Mammary epithelial cell (primary cell): ENCODE measurements at places on chromosomes 12 and 14.

DNA sequence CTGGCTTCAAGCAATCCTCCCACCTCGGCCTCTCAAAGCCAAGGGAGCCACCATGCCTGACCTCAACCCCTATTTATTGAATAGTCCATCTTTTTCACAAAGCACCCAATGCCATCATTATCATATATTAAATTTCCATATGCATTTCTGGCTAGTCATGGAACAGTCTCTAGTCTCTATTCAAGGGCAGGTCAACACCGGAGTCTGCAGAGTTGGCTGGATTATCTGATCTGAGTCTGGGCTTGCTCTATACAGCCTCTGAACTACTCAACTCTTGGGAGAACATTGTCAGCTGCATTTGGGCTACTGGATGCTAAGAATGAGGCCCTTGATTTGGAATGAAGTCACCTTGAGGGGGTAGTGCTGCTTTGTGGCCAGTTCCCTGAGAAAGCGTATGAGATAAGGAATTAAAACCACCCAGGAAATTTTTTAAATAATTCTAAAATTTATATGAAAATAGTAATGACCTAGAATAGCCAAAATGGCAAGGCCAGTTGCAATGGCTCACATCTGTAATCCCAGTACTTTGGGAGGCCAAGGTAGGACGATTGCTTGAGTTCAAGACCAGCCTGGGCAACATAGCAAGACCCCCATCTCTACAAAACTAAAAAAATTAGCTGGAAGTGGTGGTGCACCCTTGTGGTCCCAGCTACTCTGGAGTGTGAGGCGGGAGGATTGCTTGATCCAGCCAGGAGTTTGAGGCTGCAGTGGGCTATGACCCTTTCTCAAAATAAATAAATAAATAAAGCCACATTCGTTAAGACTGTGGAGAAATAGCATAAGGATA is 6.9 kb upstream of the NAA25 start:
- DNase-seq = no peak

DNA sequence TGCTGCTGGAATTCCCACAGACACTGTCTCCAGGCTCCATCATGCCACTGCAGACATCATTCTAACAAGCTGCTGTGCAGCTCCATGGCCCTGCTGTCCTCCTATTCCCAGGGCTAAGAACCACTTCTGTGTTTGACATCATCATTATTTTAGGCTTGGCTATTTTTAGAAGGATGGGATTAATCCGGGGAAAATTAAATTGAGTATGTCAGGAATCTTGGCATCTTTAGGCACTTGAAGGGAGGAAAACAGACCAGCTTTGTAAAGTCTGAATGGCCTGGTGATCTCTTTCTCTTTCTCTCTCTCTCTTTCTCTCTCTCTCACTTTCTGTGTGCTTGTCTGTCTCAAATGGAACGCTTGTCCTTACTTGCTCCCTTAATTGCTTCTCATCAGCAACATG is 568.3 kb upstream of the FLRT2 start:
- no peak for DNase-seq

GRCh38 chr12:18808221-18808620 is 70.3 kb downstream of the CAPZA3 start:
- no peak for DNase-seq

DNA sequence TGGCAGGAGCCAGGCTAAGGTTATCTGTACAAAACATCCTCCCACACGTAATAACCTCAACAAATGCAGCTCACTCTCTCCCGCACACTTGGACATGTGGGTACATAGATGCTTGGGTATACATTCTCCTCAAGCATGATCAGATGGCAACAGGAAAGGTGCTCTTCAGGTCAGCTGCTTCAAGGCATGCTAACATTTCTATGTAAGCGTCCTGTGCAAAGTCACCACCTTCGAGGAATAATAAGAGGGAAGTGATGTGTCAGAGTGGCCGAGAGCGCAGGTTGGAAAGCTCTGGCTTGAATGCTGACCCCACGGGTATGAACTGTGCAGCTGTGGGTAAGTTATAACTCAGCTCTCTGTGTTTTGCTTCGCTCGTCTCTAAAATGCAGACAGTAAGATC is 24.2 kb upstream of the SLC6A12 start:
- no peak for DNase-seq

DNA sequence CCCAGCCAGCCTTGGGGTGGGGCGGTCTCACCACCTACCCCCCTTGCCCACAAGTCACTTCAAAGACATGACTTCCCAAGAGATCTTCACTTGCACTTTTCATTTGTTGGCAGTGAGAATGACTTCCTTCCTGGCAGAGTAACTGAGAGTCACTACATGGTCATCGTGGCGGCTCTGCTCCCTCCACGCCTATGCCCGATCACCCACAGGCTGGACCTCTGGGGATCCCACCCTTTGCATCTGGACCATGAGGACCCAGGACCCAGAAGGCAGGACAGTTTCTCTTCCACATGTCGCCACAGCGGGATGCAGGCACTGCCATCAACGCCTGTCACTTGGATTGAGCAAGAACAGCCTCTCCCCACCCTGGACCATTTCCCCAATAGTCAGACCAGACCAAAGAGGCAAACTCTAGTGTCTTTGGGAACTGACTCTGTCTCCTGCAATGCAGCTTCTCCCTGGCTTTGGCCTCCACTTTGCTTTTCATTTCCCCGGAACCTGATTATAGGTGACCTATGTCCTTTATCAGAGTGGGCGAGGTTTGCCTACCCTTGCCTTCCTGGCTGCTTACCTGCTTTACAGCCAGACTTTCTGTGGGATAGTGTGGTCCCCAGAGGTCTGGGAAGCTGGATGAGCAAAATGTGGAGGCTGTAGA is 3.6 kb downstream of the VDR start:
- DNase-seq = no peak

- DNase-seq = no peak
These were observed 408.7 kb downstream of the APAF1 start for GRCh38 chr12:99053616-99054362.

GRCh38 chr12:7344833-7345606 is 41.1 kb downstream of the ACSM4 start:
- no peak for DNase-seq

DNA sequence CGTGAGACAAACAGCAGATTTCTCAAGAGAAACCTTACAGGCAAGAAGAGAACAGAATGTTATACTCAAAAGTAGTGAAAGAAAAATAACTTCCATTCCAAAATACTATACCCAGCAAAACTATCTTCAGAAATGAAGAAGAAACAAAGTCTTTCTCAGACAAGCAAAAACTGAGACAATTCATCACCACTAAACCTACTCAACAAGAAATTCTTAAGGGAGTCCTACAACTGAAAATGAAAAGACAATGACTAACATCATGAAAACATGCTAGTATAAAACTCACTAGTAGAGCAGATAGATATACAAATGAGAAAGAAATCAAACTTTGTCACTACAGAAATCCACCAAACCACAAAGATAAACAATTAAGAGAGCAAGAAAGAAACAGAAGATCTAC is 106.5 kb downstream of the CEP83 start:
- no peak for DNase-seq

DNA sequence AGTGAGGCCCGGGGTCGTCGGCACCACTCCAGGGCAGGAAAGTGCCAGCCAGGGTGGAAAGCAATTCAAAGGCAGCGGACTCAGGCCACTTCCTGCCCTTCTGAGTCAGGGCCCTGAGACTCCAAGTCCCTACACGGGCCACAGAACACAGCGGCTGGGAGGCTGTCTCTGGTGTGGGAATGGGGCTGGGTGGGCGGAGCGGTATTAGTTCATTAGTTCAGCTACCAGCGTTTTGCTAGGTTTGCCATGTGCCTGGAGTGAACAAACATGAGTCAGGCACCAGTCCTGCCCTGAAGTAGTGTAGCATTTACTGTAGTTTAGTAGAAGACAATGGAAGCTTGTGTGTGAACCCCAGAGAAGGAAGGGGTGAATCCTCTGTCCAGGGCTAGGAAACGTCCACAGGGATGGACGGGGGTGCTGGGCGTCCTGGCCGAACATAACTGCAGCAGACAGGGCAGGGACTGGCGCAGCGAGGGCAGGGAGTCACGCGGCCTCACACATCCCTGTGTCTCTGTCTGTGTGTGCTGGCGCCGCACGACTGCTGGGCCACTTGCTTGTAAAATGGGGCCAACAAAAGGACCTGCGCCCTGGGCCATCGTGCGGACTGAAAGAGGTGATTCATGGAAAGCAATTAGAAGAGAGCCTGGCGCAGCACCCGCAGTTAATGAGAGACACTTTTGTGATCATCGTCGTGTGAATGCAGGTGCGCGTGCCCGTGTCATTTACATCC is 186.4 kb upstream of the PRMT8 start:
- peak; percentile 97 for DNase-seq

DNA sequence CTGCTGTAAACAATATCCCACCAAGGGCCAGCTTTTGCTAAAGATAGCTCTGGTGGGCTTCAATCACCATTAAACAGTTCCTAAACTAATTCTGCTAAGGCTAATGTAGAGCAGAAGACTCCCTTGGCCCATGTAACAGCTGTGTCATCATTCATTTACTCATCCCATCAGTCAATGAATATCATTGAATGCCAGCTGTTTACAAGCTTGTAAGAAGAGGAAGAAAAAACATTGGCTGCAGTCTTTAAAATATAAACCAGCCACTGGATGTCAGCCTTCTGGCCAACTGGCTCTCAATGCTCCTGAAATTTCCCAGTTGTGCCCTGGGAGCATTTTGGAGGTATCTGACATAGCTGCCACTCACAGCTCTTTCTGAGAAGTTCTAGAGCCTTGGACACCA is 18.0 kb upstream of the MAP3K9 start:
- DNase-seq = peak; percentile 29

- DNase-seq = no peak
These were observed 39.7 kb downstream of the SLC8A3 start for GRCh38 chr14:70148911-70149595.

DNA sequence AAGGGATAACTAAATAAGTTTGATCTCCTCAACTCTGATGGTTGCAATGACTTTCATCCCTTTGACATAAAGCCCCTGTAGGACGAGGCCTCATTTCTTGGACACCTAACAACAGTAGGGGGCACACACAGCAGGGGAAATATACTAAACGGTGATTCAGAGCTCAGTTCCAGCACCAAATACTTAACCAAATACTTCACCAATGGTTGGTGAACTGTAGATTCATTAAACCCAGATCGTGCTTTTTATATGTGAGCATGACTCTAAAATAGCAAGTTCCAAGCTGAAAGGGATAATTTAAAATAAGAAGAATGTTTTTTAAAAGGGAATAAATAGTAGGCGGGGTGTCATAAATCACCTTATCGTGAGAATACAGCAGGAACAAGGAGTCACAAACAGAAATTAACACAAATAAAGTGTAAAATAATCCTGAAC is 53.2 kb downstream of the ATG2B start:
- no peak for DNase-seq

GRCh38 chr14:88017535-88017934 is 12.6 kb downstream of the GPR65 start:
- DNase-seq = no peak

GRCh38 chr14:37994846-37995372 is 212.8 kb upstream of the SSTR1 start:
- DNase-seq = no peak

- peak; percentile 90 for DNase-seq
These were observed 211.9 kb upstream of the ARHGAP5 start for GRCh38 chr14:31864937-31865855.

DNA sequence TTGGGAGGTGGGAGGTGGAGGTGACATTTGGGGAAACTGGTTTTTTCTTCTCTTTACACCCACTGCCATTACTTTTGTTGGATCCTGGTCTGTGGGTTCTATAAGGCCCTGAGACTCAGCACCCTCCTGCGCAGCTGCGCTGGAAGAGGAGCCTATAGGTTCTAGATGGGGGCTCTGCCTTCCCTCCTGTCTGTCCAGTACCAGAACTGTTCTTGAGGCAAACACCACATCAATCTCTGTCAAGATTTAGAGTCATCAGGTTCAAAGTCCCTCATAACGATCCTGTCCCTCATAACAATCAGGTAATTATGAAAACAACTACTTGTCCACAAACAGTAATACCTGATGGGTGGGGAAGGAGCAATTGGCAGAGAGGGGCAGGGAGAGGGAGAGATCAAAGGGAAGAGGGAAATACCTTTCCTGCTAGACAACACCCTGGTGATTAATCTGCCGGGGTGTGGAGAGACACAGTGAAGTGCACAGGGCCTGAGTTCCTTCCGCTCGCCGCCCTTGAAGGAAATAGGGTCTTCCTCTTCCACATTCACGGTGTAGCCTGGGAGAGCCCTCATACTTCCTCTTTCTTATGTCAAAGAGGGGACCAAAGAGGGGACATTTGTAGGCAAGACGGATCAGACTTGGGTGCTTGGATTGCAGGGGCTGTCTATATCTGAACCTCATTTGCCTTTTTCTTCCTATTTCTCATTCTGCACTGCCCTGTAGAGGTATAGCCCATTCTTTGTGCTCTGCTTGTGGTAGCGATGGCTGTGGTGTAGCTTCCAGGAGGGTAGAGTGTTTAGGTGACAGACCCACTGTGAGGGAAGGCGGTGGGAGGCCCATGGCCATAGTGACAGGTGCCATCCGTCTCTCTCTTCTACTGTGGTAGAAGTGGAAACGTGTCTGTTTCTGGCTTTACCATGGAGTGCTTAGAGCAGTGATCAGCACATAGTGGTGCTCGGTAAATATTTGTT is 12.6 kb downstream of the GPRC5A start:
- no peak for DNase-seq

DNA sequence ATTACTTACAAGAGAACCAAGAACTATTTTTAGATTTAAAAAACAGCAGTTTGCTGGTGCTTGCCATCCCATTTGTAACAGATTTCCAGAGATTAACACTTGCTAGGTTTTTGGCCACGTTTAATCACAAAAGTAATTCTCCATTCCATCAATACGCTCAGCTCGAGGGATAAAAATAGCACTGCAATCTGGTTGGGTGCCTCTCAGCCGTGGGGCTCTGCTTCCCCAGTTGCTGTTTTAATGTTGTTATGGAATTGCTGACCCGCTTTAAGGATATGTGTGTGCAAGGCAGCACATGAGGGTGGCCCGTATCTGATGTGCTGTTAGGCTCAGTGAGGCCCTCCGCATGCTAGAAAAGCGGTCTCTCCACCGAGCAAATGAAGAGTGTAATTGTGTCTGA is 222.2 kb upstream of the TMEM260 start:
- DNase-seq = no peak

GRCh38 chr12:20404576-20405346 is 36.4 kb downstream of the PDE3A start:
- DNase-seq = no peak

DNA sequence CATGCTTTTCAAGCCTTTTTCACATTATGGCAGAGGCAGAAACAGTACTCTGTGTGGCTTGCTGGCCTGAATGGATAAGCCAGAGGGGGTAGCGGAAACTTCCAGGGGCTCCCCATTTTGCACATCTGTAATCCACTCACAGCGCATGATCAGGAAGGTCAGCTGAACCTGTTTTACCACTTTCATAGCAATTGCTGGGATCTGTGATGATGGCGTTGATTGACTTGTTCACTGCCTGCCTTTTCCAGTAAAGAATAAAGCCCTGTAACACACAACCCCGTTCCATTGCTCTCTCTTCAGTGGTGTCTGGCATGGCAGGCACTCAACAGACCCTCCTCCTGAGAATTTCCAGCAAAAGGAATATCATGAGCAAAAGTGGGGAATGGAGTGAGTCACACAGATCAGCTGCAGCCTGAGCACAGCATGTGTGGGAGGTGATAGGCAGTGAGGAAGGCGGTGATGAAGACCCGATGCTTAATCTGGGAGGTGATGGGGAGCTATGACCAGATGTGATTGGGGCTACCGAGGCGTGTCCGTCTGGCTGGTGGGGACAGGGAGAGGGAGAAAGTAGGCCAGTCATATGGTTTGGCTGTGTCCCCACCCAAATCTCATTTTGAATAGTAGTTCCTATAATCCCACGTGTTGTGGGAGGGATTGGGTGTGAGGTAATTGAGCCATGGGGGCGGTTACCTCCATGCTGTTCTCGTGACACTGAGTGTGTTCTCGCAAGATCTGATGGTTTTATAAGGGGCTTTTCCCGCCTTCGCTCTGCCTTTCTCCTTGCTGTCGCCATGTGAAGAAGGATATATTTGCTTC is 44.7 kb upstream of the CHST11 start:
- DNase-seq = no peak
